ENCODE measurements at places on chromosomes 6 and 20. TPM values are rescaled to one million over a fixed set of nuclear protein-coding genes. Genes with fewer than 3 reads are reported as not detected.

DNA sequence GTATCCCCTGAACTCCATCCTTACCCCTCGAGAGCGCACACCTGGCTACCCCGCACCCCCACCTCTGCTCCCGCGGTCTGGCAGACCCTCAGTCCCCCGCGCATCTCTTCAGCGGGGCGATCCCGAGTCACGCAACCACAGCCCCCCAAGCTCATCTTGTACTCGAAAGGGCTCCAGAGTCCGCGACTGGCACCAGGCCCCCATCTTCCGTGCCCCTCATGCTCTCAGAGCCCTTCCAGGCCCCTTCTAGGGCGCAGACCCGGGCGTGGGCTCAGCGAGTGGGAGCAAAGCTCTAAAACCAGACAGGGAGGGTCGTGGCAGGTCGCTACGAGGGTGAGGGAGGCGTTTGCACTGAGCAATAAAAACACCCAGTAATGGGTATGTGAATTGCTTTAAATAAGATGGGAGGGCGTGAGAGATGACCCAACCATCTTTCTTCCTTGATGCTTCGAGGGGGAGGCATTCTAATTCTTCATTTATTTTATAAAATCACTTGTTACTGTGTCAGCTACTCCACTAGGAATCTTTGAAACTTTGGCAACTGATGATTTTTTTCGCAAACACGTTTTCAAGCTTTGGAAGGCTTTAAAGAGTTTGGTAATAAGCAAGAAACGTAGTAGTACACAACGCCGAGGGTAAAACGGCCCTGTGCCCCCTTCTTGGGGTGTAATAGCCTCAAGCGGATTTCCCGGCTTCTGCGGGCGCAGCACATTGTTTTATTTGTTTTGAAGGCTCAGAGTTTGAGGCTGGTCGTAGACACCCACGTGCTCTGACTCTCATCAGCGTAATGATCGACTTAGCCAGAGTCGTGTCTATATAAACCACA lies 42.6 kb upstream of the SUPT3H start:
- no peaks in the 10 kb centered on the region for H3K27me3 ChIP-seq
- DNase-seq, result peak; percentile 78
- peak overlapping the region; percentile 94 for H3K27ac ChIP-seq
- H3K4me1 ChIP-seq, result peaks cover 61% of the 10 kb centered on the region
- no peaks in the 10 kb centered on the region for H3K36me3 ChIP-seq

DNA sequence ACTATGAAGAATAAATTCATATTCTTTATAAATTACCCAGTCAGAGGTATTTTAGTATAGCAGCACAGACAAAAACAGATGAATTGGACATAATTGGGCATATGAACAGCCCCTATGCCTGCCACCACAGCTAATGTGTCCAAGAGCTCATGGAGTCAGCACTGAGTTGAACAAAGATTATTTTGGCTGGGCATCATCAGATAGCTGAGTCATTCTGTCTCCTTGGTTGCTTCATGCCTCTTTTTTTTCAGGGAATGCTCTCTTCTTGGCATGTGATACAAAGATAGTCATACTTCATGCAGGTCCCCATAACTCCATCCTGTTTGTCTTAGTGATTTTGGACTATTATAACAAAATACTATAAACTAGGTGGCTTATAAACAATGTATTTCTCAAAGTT lies 275.6 kb downstream of the TENT5A start:
- H3K4me1 ChIP-seq, result peaks cover 9% of the 10 kb centered on the region
- H3K36me3 ChIP-seq, result no peaks in the 10 kb centered on the region
- no peak for DNase-seq
- no peaks in the 10 kb centered on the region for H3K27me3 ChIP-seq

GRCh38 chr20:19256085-19256484 lies 43.6 kb downstream of the SLC24A3 start:
- DNase-seq, result no peak
- H3K4me3 ChIP-seq, result no peak overlapping the region
- no peaks in the 10 kb centered on the region for H3K36me3 ChIP-seq
- H3K4me1 ChIP-seq, result no peaks in the 10 kb centered on the region
- H3K27ac ChIP-seq, result no peak overlapping the region
- no peaks in the 10 kb centered on the region for H3K27me3 ChIP-seq

DNA sequence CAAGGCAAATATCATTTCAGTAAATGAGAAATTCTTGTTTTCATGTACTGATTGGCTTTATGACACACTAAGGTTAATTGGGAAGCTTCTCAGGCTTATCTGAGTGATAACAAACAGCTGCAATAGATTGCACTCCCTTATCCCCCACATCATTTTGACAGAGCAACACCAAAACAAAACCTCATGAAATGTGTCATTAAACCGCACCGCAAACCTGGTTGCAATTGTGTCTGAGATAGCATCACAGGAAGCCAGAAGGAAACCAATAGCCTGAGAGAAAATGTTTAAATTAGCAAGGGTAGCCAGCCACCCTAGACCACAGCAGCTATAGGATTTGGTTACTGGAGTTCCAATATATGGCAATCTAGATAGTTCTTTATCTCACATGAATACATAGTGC lies 31.6 kb upstream of the LAMA4 start:
- no peak for DNase-seq
- no peaks in the 10 kb centered on the region for H3K27me3 ChIP-seq
- H3K4me1 ChIP-seq, result peaks cover 26% of the 10 kb centered on the region
- no peak overlapping the region for H3K27ac ChIP-seq

Gene MPIG6B
- not detected for total RNA-seq

Data from osteoblast (primary cell).